ENCODE measurements at places on chromosomes 7 and 10.

DNA sequence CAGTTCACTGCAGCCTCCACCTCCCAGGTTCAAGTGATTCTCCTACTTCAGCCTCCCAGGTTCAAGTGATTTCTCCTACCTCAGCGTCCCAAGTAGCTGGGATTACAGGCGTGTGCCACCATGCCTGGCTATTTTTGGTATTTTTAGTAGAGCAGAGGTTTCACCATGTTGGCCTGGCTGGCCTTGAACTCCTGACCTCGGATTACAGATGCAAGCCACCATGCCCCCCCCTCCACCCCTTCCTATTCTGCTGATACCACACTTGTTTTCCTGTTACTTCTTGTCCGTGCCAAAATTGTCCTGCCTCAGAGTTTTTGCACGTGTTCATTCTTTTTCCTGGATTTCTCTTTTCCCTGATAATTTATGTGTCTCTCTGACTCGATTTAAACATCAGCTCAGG lies 62.5 kb downstream of the R3HCC1L start:
- DNase-seq = no peak

DNA sequence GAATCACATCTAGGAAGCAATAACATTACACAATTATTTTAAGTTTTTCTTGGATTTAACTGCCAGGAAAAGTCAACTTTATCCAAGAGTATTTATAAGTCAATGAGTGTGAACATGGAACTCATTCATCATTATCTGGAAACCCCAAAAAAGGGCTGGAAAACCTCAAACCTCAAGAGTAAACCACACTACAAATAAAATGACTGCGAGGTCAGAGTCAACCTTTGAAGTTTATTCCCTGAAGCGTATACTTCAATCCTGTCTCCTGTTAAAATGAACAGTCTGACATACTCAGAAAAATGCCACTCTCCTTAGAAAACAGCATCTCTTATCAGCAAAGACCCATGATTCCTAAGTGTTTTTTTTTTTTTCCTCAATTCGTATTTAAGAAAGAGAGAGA lies 86.5 kb downstream of the RELN start:
- no peak for DNase-seq

DNA sequence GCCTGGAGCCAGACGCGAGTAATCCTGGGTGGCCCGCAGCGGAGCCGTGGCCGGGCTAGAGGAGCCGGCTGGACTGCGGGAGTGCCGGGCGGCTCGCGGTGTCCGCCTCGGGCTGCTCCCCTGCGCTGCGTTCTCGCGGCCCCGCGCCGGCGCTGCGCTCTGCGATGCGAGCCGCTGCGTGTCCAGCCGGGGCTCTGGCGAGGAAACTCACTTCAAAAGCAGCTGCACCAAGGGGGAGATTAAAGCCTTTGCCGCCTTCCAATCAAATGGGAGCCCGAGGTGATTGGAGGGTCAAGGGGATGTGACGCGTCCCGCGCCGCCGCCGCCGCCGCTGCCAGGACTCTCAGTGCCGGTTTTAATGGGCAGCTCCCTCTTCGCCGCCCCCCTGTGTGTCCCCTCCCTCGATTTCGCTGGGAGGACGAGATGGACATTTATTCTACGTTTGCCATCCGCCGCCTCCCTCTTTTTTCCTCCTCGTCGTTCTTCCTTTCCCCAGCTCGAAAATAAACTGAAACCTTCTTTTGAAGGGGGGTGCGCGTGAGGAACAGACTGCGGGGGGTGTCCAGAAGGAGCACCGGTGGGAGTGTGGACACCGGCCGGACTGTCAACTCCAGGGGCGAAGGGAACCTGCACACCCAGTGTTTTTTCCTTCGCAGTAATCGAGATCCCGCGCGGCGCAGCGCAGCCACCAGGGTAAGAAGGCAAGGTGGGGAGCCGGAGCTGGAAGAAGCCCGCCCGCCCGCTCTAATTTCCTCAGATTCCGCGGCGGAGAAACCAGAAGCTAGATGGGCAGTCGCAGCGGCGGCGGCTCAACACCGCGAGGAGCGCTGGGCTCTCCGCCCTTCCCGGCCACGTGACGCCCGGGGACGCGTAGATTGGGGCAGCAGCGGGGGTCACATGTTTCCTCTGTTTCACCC lies at the start of gene ZNF503:
Gene ZNF503, minus strand, starts transcription at position 196 of the 917 bp plus-strand sequence. CDS start 345 bp downstream, outside the sequence.
- peak; percentile 65 for DNase-seq

DNA sequence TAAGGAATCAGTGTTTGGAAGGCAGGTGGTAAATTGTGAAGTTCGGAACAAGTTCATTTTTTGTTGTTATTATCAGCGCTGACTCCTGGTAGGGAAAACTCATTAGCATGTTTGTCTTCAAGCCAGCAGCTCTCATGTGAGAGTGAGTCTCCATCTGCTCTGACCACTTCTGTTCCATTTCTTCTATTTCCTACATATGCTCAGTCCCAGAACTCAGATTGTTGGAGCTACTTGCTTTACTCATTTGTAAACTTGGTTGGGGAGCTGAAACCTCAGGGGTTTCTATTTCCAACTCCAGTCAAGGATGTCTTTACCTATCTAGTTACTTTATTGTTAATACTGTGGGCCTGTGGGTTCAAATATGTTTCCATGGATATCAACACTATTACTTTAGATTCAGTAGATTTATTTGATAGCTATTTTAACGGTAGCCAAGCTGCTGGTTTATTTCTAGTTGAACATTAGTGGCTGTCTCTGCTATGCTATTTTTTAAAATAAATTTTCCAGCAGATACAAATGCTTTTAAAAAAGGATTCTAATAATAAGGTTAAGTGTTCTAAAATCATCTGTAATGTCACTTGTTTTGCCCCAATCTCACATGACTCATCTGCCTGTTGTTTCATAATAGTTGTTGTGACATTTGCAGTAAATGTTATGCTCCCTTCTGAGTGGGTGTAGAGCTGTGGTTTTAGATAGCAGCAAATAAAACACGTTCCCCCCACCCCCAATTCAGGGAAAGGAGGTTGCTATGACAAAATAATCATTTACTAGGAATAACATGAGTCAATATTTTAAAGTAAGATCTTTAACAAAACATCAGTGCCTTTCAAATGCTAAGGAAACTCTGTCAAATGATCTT lies 143.3 kb downstream of the HDAC9 start:
- peak; percentile 72 for DNase-seq

DNA sequence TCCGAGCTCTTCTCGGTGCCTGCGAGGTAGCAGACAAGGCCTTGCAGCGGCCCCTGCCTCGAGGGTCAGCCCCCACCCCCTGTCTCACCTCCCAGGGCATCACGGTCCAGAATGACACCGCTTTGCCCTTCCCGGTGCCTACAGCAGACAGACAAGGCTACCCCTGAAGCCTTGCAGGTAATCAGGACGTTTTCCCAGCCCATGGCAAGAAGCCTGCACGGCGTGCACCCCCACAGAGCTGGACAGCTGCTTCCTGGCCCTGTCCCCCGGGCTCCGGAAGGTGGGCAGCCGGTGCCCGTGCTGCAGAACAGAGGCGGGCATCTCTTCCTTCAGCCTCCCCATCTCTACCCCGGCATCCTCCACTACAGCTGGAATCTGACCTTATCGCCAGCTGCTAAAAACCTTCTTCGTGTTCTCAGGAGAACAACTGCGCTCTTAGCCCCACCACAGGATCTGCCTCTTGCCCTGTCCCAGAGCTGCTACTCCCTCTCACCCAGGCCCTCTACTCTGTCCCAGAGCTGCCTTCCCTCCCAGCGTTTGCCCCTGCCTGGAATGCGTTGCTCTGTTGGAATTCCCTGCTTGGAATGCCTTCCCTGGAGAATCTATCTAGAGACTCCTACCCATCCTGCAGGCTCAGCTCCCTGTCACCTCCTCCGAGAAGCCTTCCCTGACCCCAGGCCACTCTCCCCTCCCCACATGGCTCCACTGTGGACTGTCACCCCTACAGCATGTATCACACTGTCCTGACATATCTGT lies 4.7 kb downstream of the MYL10 start:
- DNase-seq = no peak

- DNase-seq = no peak
These were observed 370.5 kb downstream of the ZNF716 start for GRCh38 chr7:57820477-57820876.

DNA sequence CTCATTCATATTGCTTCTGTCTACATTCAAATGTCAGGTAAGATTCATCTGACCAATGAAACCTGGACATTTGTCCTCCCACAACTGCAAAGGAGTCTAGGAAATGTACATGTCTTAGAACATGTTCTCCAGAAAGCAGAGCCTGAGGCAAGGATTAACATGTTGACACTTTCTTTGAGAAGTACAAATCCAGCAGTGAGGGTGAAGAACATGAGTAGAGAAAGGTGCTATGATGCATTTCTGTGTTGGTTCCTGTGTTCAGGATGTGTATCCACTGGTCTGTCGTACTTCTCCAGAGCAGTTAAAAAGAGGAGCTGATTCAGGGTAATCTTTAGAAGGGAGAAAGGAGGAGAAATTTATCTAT lies 146.0 kb upstream of the AGR3 start:
- no peak for DNase-seq

- no peak for DNase-seq
These were observed 232.2 kb downstream of the CRPPA start for GRCh38 chr7:16189026-16189715.

- no peak for DNase-seq
These were observed 146.5 kb downstream of the MAD1L1 start for GRCh38 chr7:2086229-2086628.

DNA sequence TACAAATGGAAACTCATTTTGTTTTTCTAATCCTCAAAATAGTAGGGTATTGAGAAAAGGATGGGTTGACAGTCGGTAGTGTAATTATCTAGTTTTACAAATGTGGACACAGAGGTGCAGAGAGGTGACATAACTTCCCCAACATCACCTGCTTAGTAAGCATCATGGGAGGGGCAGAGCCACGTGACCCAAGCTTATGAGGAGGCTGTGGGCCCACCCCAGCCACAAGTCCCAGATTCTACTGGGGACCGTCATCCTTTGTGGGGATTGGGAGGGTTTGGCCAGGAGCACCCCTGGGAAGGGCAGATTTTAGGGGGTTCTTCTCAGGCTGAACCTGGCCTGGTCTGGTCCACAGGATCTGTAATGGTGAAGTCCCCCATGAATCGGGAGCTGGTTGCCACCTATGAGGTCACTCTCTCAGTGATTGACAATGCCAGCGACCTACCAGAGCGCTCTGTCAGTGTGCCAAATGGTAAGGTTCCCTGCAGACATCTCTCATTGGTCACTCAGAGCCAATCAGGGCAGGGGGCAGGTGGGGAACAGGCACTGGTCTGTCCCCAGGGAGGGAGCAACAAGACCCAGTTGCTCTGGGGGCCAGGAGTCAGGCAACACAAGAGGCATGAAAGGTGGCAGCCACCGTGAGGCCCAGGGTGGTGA lies 23.6 kb upstream of the VSIR start:
- no peak for DNase-seq
